NCI-H748 treated with DMSO at 0.1 percent for 48 hours (cell line): ENCODE measurements at places on chromosomes 16 and 17.
A peak's percentile ranks its signal among the peaks of the same experiment; 100 is the strongest.

- DNase-seq, result peak; percentile 44
Observed at GRCh38 chr17:50361561-50362480, 11.2 kb downstream of the MRPL27 start.

DNA sequence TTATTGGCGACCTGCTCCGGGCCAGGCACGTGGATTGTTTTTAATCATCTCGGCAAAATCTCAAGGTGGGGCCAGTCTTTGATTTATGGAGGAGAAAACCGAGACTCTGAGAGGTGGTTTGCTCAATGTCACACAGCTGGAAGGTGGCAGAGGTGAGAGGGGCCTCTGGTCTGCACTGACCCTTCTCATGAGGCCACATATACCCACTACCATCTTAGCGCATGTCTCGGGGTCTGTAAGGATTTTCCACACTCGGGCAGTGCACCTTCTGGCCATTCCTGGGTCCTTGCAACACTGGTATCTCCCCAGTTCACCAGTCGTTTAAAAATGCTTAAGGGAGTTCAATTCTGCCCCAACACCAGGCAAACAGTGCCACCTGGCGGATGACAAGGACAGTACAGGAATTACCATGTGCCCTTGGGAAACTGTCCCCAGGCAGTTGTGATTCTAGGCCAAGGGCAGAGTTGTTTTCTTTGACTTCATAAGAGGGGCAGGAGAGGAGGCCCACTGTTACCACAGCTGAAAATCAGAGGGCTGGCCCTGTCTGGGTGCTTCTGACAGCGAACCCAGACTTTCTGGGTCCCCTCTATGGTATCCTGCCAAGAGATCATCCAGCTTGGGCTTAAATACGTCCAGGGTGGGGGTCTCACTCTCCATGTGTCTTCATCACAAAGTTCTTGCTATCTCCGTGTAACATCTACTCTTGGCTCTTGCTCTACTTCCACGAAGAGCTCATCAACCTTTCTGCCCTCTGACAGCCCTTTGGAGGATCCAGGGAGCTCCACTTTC is 39.4 kb upstream of the RAI1 start:
- DNase-seq, result peak; percentile 85

DNA sequence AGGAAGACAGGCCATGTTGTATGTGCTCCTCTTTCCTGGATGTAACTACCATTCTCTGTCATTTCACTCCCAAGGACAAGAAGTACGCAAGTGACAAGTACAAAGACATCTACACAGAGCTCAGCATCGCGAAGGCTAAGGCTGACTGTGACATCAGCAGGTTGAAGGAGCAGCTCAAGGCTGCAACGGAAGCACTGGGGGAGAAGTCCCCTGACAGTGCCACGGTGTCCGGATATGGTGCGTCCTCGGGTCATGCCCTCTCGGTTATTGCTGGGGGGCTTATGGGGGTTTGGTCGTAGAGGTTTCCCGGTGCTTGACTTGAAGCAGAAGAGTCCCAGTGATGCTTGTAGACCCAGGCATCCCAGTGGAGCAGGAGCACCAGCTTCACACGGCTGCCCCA is 29.0 kb downstream of the PLD6 start:
- no peak for DNase-seq

DNA sequence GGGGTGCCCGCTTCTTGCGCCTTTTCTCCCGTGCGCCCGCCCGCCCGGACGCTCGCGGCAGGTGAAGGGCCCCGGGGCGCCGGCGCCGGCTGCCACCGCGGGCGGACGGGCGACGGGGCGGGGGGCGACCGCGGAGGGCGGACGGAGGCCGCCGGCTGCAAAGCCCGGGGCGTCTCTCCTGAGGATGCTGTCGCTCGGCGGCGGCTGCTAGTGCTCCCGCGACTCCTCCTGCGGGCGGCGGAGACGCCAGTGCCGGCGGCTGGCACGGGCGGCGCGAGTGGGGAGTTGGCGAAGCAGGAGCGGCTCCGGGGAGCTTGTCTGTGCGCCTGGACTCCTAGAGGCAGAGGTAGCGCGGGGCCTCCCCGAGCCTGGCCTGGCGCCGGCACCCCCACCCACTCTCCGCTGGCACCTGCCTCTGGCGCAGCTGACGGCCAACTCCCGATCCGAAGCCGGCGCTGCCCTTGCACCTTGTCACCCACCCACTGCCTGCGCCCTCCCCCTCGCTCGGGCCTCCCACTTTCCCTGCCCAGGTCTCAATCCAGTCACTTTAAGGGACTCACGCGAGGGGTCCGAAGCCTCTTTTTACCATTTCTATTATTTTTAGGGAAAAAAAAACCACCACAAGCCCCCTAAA is at the start of gene FAM20A:
TSS of gene FAM20A (minus strand) at position 437 of the 634 bp plus-strand sequence. CDS start 701 bp downstream, outside the sequence.
- no peak for DNase-seq

DNA sequence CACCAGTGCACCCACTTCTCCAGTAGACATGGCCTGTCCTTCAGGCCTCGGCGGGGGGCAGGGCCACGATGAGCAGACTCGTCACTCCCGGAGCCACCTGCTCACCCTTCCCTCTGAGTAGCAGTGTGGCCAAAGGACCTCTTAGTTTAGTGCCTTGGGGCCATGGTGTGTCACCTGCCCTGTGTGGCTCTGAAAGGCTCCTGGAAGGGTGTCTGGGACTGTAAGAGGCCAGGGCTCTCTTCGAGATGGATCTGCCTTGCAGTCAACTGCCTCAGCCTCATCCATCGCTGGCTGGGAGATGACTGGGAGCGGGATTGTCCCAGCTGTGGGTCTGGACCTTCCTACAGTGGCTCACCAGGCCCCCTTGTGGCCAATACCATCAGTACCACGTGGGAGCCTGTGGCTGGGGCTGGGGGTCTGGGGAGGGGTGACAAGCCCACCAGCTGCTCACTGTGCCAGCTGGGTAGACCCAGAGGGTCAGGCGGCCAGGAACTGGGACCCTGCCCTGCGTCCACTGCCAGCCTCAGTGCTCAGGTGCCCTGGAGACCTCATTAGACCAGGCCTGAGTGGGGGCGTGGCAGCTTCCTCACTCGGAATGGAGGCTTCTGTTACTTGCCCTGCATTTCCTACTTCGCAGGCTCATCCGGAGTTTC is 133.4 kb downstream of the OR1D5 start:
- DNase-seq, result no peak

DNA sequence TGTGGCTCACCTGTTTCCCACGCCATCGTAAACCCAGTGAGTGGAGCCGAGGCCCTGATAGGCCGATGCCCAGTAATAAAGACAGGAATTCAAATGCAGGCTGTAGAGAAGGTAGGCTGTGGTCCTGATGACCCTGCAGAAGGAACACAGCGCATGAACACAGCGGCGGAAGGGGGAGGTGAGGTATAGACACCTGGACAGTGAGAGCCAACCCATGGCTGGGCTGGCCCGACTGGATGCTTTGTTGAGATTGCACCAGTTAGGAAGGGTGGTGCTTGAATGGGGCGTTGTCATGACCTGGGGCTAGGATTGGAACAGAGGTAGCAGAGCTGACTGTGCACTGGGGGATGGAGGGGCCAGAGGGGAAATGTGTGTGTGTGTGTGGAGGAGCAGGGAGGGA is 59.2 kb downstream of the CNGB1 start:
- DNase-seq, result no peak

- DNase-seq, result peak; percentile 7
Observed at GRCh38 chr17:36482611-36483504, 3.6 kb upstream of the ZNHIT3 start.

GRCh38 chr16:49585143-49585832 is 211.7 kb downstream of the C16orf78 start:
- DNase-seq, result peak; percentile 64

DNA sequence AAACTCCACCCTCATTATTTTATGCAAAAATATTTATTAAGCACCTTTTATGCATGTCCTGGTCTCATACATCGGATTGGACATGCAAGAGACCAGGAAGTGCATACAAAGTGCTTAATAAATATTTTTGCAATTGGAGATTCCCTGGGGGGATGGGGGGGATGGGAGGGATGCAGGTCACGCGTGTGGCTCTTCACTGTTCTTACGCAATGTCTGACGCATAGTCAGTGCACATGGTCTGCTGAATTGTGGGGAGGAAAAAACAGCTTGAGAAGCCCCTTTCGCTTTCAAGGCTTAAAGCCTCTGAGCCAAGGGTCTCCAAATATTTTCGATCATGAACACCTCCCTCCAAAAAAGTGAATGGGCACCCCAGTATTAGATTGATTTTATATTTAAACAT is 96.7 kb upstream of the XYLT1 start:
- DNase-seq, result no peak

GRCh38 chr17:65472666-65473309 is 88.7 kb downstream of the AXIN2 start:
- DNase-seq, result no peak

- no peak for DNase-seq
Observed at GRCh38 chr17:31788956-31789355, 70.1 kb downstream of the COPRS start.

GRCh38 chr16:8675183-8676159 is 1.1 kb downstream of the ABAT start:
- DNase-seq, result no peak

- no peak for DNase-seq
Observed at GRCh38 chr17:74822335-74822938, 37.2 kb downstream of the GRIN2C start.

GRCh38 chr17:44473367-44473766 is 29.8 kb downstream of the GPATCH8 start:
- DNase-seq, result no peak

- DNase-seq, result no peak
Observed at GRCh38 chr16:17515421-17516210, 44.9 kb upstream of the XYLT1 start.

DNA sequence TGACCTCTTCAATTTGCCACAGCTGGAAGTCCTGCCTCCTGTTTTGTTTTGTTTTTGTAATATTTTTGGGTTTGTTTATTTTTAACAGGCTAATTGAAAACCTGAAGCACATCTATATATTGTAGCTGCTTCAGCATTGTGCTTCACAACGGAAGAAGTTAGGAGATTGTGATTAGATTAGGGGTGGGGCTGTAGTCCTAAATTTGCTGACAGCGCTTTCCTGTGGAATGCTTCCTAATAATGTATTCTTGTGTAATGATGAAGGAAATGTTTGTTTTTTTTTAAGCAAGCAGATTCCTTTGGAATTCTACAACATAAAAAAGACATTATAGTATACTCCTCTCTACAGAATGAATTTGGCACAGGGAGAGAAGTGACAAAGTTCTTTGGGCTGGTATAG is 70.1 kb downstream of the NLK start:
- DNase-seq, result no peak

- peak; percentile 72 for DNase-seq
Observed at GRCh38 chr16:12257926-12258561, 281.5 kb downstream of the SNX29 start.

DNA sequence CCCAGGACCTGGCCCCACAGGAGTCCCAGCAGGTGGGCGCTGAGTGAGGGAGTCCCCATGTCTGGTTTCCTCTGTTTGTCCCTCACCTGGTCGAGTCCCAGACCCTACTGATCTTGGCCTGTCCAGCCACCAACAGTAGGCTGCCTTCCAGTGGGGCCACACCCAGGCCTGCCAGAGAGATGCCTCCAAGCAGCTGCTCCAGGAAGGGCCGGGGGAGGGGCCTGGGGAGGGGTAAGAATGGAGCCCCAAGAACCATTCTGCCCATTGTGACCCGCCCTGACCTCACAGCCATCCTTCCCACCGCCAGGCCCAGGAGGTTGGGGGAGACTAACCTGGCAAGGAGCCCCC is 736 bp downstream of the SPATA20 start:
- no peak for DNase-seq

DNA sequence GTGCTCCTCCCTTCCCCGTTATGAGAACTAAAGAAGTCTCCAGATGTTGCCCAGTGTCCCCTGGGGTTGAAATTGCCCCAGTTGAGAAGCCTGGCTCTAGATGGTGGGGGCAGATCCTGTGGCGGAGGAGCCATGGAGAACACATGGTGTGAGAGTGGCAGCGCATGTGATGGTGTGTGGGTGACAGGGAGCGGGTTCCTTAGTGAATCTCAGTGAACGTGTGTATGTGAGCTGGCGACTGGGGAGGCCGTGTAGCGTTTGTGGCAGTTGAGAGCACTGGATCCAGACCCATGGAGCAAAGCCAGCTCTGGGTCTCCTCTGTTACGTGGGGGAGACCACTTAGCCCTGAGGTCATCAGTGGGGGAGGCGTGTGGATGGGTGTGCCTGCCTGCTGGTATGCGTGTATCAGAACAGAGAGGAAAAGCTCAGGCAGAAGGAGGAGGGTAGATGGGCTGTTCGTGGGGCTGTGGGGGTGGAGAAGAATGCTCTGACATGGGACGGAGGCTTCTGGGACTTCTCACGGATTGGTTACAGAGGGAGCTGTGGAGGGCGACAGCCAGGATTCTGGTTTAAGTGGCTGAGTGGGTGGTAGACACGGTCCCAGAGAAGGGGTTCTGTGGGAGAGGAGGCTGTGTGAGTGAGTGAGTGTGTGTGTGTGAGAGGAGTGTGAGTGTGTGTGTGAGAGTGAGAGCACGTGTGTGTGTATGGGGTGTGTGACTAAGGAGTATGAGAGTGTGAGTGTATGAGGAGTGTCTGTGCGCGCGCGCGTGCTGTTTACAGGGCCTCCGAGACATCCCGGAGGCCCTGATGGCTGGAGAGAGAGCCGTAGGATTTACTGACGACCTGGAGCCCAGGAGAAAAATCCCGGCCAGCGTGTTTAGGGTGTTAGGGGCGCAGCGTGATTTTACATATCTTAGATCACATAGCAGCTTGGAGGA is 193.8 kb downstream of the SNX29 start:
- DNase-seq, result no peak

DNA sequence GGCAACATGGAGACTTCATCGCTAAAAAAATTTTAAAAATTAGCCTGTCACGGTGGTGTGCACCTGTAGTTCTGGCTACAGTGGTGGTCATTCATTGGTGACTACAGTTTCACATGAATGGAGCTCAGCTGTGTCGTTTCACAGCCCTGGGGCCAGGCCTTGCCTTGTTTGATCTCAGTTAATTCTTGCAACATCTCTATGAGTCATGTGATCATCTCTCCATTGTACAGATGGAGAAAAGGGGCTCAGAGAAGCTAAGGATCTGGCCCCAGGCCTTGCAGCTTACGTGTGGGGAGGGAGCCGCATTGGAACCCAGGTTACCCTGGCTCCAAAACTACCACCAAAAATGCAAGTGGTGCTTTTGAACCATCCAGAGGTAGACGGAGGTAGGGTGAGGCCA is 49.4 kb downstream of the GDE1 start:
- DNase-seq, result no peak

GRCh38 chr17:76578376-76578775 is 7.3 kb downstream of the ST6GALNAC2 start:
- no peak for DNase-seq

- DNase-seq, result no peak
Observed at GRCh38 chr17:45063198-45063597, 2.1 kb downstream of the NMT1 start.

DNA sequence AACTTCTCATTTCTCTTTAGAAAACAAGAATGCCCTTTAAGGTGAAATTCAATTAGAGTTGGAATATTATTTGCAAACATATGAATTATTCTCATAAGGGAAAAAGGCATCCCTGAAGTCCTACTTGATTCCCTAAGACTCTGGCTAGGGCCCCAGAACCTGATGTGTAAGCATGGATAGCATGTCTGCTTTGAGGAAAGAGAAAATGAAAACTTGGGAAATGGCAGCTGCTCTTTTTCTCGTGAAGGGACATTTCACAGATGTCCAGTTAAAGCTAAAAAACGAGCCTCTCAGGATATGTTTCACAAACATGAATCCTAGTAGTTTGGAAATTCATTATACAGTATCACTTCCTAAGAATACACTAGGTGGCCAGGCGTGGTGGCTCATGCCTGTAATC is 112.3 kb upstream of the CLEC3A start:
- no peak for DNase-seq
